ENCODE measurements at places on chromosomes 3 and 15.

DNA sequence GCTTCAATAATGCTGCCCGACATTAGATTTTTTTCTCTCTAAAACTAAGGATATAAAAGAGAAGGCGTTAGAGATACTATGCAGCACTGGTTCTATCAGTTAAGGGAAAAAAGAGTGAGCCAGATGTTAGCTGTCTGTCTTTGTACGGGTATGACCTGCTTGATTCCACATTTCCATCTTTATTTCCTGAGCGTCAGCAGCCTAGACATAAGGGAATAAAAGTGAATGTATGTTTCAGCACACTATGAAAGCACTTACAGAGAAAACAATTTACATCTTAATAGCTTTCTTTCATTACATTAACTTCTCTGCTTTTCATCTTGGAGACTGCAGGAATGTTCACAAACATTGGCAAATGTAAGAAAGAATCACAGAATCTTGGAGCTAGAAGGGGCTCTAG, 319.3 kb downstream of the CTNNB1 start:
- DNase-seq: no peak

GRCh38 chr3:174215456-174215855, 643.7 kb upstream of the NAALADL2 start:
- DNase-seq: no peak

GRCh38 chr3:24725514-24726255, 231.0 kb upstream of the THRB start:
- DNase-seq: no peak

GRCh38 chr3:8529738-8530525, 28.3 kb downstream of the LMCD1 start:
- DNase-seq: no peak

- DNase-seq: no peak
Measured at GRCh38 chr3:195896361-195897080, 11.8 kb downstream of the TNK2 start.

GRCh38 chr3:13767896-13768295, 112.0 kb downstream of the WNT7A start:
- DNase-seq: no peak

DNA sequence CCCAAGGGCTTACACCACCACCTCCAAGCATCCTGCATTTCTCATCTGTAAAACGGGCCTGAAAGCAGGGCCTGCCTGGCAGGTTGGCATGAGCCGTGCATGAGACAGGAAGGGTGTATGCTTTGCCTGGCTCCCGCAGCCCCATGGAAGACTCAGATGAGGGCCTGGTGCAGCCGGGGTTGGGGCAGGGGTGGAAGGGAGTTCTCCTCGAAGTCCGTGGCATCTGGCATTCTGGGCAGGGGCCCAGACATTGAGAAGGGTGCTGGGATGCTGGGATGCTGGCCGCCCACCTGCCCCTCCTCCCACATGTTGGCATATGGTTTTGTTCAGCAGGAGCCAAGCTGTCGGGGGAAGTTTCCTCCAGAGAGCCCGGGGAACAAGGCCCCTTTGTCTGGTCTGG, 13.0 kb upstream of the FBLN2 start:
- no peak for DNase-seq

GRCh38 chr3:29936766-29937165, 655.9 kb downstream of the RBMS3 start:
- no peak for DNase-seq

DNA sequence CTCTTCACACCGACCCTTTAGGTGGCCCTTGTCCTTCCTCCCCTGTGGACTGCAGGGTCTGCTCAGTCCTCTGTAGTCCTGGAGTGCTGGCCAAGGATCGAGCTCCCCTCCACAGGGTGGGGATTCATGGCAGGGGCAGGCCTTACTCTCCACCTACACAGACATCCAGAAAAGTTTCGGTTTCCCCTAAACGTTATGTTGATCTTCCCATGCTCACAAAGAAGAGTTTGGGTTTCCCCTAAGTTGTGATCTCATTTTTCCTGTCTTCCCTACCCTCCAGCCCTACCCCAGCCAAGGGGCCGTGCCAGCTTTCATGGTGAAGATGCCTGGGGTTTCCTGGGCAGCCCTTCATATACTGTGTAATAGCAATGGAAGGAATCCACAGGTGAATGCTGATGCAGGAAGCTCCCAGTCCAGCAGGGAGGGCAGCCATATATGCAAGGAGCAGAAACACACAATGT, 10.3 kb downstream of the STOML1 start:
- DNase-seq: no peak

DNA sequence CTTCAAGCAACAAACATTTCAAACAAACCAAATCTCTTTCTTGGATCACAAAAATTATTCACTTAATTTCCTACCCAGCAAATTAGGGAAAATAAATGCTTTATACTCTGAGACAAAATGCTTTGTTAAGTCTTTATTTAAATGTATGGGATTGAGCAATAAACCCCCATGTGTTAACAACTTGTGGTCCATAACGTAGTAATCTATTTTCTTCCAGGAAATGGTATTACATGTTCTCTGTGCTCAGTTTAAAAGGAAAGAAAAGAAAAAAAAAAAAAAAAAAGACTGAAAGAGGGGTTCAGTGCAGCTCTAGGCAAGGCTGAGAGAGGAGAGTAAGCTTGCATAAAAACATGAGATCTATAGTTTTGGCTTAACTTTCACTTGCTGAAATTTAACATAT, 102.3 kb downstream of the PIK3CB start:
- no peak for DNase-seq

DNA sequence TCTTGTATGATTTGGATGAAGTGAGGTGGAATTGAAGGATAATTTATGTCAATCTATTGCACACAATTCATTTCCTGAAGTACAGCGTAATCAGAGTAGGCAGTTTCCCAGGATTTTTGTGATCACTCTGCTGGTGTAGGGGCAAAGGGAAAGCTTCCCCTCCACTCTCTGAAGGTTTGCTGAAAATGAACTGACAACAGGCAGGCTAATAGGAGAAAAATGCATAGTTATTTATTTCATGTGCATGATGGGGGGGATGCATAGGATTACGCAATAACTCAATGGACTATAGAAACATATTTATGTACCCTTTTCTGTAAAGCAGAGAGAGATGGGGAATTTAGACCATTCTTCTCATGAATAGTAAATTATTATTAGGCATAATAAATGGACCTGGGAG, 872.9 kb downstream of the NAALADL2 start:
- DNase-seq: no peak

DNA sequence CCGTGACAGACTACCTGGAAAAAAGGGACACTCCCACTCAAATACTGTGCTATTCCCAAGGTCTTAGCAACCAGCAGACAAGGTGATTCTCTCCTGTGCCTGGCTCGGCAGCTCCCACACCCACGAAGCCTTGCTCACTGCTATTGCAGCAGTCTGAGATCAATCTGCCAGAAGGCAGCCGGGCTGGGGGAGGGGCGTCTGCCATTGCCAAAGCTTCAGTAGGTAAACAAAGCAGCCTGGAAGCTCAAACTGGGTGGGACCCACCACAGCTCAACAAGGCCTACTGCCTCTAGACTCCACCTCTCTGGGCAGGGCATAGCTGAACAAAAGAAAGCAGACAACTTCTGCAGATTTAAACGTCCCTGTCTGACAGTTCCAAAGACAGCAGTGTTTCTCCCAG, 128.4 kb upstream of the SETMAR start:
- no peak for DNase-seq

- DNase-seq: no peak
Measured at GRCh38 chr3:143795874-143796273, 52.4 kb downstream of the SLC9A9 start.

DNA sequence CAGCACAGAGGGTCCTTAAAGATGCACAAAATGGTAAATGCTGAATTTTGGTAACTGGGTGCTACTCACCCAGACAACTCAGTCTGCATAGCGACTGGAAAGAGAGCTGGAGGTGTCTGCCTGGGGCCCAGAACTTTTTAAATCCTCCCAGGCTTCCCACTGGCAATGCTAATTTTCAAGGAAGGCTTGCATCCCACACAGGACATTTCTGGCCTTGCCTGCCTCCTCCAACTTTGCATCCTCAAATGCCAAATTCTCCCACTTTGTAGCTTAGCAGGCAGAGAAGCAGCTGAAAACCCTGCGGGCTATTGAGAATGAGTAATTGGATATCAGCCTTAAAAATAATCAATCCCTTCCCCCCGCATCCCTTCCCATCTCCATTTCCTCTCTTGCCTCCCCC, 656.6 kb upstream of the ADAMTS9 start:
- DNase-seq: no peak

- no peak for DNase-seq
Measured at GRCh38 chr3:112623717-112624116, 17.2 kb downstream of the CCDC80 start.

DNA sequence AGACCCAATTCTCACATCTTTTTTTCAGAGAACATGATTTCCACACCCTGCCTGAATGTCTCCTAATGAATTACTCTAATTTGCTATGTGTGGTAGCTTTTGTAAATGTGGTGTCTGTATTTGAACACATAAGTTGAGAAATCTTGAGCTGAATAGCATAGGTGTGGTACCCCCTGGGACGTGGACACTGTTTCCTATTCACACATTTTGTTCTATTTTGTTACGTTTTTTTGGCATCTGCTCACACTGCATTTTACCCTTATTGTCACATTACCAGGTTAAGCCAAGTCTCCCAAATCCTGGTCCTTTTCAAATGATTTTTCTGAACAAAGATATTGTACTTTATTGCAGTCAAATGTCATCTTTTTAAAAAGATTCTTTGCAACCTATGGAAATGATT, 6.8 kb upstream of the MAPK6 start:
- DNase-seq: no peak

- no peak for DNase-seq
Measured at GRCh38 chr3:63847718-63848450, 15.7 kb downstream of the THOC7 start.

- no peak for DNase-seq
Measured at GRCh38 chr15:25087137-25087536, 132.3 kb downstream of the SNRPN start.

- DNase-seq: no peak
Measured at GRCh38 chr3:15321349-15321748, 11.0 kb downstream of the SH3BP5 start.

DNA sequence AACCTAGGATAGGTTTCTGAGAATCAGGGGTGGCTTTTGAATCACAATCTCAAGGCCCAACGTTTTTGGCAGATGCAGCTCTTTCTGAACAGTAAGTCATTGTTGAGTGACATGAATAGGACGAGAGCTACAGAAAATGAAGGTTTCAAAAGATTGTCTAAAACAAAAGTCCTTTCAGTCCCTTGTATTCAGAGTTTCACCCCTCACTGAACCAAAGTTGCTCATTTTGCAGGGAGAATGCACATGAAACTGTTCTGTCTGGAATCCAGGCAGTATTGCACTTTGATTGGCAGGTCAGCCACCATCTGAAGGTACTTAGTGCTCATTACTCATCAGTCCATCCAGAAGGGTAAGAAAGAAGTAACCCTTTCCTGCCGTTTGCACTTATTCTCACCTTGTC, 24.1 kb upstream of the RASGRP1 start:
- DNase-seq: no peak

- DNase-seq: no peak
Measured at GRCh38 chr15:40766194-40766815, 2.4 kb downstream of the GCHFR start.

GRCh38 chr3:151107177-151107576, 21.7 kb downstream of the MED12L start:
- DNase-seq: no peak

GRCh38 chr3:40661284-40661683, 136.5 kb downstream of the ZNF621 start:
- DNase-seq: no peak

GRCh38 chr15:93418566-93418965, 329.6 kb upstream of the RGMA start:
- DNase-seq: no peak

DNA sequence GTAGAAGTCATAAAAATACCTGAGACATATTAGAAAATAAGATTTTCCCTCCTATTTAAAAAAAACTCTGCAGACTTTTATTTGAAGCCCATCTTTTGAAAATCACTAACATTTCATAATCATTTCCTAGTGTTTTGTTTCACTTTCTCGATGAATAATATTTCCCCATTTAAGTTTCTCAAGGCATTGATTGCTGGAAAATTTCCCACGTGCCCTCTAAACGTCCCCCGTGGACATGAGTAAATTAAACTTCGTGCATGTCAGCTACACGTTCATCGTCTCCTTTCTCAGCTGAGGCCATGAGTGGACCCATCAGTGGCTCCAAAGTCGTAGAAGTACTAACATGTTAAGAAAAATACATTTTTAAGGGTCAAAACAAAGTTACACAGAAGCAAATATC, 2.0 kb upstream of the TM2D3 start:
- DNase-seq: no peak

- no peak for DNase-seq
Measured at GRCh38 chr15:75314552-75315290, 21.1 kb upstream of the COMMD4 start.

DNA sequence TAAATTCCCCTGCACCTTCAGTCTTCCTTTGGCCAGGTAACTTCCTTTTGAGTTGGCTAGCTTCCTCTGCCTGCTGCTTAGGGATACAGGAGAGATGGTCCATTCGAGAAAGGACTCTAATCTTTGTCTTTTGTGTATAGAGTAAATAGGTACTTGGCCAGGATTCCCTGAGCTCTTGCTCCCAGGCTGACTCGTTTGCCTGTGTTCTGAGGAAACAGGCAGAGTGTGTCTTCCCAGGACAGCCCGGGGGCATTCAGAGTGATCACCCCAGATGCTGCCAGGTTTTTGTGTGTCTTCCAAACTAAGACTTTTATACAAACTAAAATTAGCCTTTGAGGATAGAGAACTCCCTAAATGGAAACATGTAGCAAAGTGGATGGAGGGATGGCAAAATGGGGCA, 39.5 kb downstream of the TMEM108 start:
- DNase-seq: no peak

GRCh38 chr3:13325892-13326443, 94.2 kb downstream of the NUP210 start:
- no peak for DNase-seq

GRCh38 chr3:153111016-153111415, 51.0 kb upstream of the RAP2B start:
- no peak for DNase-seq

GRCh38 chr3:63132461-63133250, 145.5 kb upstream of the SYNPR start:
- DNase-seq: no peak

- DNase-seq: no peak
Measured at GRCh38 chr3:152307829-152308474, 39.2 kb downstream of the MBNL1 start.

- DNase-seq: no peak
Measured at GRCh38 chr3:3089017-3089416, 21.2 kb downstream of the IL5RA start.

DNA sequence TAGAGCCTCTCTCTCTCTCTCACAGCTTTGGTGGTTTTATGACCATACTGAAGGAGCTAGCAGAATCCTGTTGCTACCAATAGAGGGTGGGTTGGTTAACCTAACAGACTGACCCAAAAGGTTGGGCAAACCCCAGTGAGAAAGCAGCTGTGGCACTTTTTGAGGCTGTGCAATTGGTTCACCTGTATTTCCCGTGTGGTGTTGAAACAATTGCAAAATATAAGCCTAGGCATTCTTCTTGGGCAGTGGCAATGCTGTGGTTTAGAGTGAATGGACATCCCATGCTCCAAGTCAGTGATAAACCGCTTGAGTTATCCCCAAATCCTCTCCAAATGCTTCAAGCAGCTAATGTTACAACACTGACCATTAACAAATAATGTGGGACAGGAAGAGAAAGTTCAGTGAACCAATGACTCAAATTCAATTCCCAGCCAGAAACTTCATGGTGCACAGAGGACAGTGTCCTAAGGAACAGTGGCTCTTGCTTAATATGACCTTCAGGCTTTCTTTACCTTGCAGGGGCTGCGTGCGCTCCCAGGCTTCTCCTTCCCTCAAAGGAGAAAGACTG, 261.9 kb upstream of the ICE2 start:
- DNase-seq: no peak

Measured in activated naive CD8-positive, alpha-beta T cell treated with anti-CD3 and anti-CD28 coated beads, Interleukin-2, amount 50 U/mL, for 24 hours (primary cell).